ENCODE measurements at places on chromosomes 7 and 10.

DNA sequence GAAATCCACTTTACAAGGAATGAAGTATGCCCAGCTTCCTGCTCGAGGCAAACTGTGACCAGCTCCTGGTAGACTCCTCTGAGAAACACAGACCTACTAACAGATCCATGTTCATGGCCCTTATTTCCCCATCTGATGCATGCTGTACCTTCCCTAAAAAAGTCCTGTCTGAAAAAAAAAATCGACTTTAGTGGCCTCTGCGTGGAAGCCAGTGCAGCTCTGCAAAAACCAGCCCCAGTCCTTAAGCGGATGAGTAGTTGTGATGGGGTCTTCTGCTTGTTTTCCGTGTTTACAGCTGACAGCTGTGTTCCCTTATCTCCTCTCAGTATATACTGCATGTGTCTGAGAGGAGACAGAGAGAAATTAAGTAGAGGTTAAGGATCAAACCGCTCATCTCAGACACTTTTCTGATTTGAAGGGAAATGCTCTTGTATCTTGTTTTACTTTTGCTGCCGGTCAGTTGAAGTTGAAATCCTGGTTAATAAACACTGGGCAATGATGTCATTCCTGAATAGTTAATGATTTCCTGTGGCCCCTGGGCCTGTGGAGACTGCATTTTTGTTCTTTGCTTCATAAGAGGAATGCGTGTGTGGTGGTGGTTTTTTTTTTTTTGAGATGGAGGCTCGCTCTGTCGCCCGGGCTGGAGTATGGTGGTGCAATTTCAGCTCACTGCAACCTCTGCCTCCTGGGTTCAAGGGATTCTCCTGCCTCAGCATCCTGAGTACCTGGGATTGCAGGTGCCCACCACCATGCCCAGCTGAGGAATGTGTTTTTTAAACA is 67.6 kb downstream of the DOCK1 start:
- no peak for DNase-seq

DNA sequence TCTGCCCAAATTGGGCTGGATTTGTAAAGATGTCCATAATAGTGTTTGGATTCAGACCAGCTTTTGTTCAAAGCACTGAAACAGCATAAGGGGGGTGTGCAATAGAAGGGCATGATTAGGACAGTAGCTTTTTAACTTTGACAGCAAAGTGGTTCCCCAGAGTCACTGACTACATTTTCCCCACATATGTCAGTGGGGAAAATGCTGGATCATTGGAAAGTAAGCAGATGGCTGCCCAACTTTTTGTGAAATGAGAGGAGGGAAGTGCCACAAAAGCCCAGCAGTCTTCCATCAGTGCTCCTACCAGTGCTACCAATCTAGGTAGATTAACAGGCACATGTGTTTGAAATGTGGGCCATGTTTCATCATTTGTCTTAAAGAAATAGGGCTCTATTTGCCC is 162.8 kb downstream of the FZD1 start:
- no peak for DNase-seq

DNA sequence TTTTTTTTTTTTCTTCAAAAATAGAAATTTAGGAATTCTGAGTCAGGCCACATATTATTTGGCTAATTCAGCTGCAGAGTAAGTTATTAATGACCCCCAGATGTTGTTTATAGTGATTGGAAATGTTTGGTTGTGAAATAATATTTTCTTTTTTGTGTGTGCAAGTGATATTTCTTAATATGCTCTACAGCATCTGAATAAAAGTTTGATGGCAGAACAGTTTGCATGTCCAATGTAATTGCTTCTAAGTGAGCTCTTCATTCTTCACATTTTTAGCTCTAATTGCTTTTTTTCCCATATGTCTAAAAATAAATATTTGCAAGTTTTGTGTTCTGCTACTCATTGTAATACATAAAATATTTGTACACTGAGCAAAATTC is 116.0 kb downstream of the ARID5B start:
- no peak for DNase-seq

GRCh38 chr10:124590216-124591122 is 128.8 kb downstream of the LHPP start:
- DNase-seq, result no peak

DNA sequence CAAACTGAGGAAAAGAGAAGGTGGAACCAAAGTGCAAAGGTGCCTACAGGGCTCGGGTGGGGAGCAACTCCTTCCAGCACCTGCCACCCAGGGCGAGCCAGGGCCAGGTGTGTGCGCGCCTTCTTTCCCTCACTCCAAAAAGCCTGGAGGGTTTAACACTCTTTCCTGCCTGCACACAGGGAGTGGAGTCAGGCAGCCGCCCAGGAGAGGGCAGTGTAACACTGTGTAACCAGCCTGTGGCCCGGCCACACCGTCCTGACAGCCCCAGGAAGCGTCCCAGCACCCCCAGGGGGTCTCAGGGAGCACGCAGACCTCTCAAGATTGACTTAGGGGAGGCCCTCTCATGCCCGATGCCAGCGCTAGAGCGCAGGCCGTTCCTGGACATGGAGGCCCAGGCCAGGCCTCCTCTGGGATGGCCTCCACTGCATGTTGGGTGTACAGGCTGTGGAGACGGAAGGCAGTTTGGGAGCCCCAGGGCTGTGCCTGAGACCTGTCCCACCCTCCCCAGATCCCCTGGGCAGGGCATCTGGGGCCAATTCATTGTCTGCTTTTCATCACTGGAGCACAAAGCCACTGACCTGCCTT is 13.4 kb downstream of the BRI3 start:
- peak; percentile 53 for DNase-seq

GRCh38 chr7:86929293-86930109 is 130.0 kb downstream of the ELAPOR2 start:
- no peak for DNase-seq

- DNase-seq, result no peak
Observed at GRCh38 chr7:35257251-35258124, 3.6 kb upstream of the TBX20 start.

- no peak for DNase-seq
Observed at GRCh38 chr7:2612445-2613097, 19.2 kb upstream of the TTYH3 start.

GRCh38 chr10:97590082-97590747 is 694 bp downstream of the C10orf62 start:
- no peak for DNase-seq

GRCh38 chr7:5354460-5355232 is 69.0 kb downstream of the TNRC18 start:
- no peak for DNase-seq

GRCh38 chr10:91925022-91925320 is 1.4 kb downstream of the BTAF1 start:
- DNase-seq, result no peak

DNA sequence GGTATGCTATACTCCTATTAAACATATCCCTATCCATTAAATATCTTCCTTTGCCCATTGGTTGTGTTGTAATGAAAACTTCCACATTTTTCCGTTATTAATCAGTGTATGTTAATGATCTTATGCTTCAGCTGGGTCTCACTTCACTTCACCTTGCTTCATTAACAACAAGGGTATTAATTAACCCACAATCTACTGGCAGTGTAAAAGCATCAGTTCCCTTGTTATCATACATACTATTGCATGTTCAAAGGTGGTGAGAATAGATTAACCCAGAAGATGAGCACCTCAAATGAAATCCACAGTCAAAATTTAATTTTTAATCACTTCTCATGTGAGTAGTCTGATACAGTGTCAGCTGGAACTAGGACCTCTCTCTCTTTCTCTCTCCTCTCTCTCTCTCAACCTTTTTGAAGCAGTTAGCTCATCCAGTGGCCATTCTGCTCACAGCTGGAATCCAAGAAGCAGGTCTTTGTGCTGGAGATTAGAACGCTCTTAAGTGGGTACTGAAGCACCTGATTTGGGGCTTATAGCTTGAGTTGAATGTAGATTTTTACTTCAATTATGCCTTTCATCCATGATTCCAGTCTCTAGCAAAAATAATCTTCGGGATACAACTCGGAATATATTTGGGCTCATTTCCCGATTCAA is 172.3 kb downstream of the RAPGEF5 start:
- DNase-seq, result no peak

GRCh38 chr10:114714281-114714741 is 56.2 kb upstream of the ABLIM1 start:
- DNase-seq, result no peak

GRCh38 chr10:52348037-52348564 is 34.0 kb downstream of the DKK1 start:
- no peak for DNase-seq

GRCh38 chr7:83806538-83806937 is 157.6 kb upstream of the SEMA3E start:
- DNase-seq, result no peak

DNA sequence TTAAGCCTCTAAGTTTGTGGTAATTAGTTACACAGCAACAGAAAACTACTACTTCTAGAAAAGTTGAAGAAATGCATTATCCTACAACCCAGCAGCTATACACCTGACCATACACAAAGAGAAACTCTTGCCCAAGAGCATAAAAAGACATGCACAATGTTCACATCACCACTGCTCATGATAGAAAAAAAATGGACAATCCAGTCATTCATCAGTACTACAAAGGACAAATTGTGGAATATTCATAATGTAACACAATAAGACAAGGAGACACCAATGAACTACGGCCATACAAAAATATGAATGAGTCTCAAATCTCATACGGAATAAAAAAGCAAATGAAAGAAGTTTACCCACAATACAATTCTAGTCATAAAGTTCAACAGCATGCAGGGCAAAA is 87.4 kb downstream of the ZFAND4 start:
- DNase-seq, result no peak

GRCh38 chr7:51817694-51818225 is 501.2 kb upstream of the COBL start:
- DNase-seq, result no peak

DNA sequence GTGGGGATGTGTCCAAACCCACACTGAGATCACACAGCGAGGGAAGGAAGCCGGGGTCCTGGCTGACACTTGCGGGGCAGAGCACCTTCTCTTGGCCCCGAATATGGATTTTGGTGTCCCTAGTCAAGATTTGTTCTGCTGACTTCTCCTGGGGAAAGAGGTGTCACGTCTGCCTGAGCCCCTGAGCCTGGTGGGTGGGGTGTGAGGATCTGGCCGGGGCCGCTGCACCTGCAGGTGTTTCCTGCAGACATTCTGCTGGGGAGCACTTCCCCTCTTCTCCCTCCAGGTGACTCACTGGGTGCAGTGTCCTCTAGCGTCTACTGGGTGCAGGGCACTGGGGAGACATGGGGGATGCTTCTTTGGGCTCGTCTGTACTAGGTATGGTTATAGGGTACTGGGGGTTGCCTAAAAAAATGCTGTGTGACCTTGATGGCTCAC is 99.2 kb downstream of the GRK5 start:
- DNase-seq, result no peak

DNA sequence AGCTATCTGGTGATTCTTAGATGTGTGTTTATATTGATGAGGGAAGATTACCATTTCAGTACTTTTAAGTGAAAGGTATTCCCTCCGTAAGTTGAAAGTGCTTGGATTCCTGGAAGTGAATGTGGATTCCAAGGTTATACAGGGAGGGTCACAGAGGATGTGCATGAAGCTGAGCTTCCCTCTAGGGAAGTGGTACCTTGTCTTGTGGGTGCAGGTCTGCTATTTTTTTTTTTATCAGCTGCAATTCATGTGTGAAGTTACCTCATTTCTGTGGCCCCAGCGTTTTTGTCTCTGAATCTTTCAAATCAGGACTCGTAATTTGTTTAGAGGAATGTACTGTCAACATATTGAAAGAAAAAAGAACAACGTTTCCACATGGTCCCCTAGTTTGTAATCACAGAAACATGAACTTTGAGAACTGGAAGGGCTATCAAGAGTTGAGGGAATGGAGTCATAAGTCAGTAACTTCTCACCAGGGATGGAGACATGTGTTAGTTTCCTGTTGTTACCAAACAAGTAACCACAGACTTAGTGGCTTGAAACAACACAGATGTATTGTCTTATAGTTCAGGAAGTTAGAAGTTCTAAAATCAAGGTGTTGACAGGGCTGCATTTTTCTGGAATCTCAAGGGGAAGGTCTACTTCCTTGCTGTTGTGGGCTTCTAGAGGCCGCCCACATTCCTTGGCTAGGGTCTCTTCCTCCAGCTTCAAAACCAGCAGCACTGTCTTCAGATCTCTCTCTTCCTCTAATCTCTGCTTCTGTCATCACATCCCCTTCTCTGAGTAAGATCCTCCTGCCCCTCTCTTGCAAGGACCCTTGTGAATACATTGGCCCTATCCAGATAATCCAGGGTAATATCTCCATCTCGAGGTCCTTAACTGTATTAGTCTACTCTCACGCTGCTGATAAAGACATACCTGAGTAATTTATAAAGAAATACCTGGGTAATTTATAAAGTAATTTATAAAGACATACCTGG is 64.4 kb downstream of the RAB18 start:
- no peak for DNase-seq

DNA sequence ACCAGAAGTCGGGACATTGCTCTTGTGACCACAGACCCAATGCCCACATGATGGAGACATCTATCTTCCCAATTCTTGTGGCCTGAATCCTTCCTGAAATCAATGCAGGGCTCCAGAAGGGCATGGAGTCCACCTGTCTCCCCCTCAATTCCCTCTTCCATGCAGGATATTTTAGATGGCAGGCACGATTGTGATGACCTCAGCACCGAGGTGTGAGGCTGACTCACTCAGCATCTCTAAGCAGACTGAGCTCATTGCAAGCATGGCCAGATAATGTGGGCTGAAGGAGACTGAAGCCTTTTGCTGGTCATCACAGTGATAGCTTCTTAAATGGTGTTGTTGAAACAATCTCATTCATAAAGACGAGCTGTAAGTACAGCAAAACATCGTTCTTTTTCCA is 374.9 kb upstream of the PODXL start:
- no peak for DNase-seq

GRCh38 chr10:31657434-31657872 is 271.2 kb downstream of the ARHGAP12 start:
- DNase-seq, result no peak

- no peak for DNase-seq
Observed at GRCh38 chr7:91824201-91824600, 56.3 kb downstream of the MTERF1 start.

- no peak for DNase-seq
Observed at GRCh38 chr10:131094527-131095312, 216.8 kb downstream of the TCERG1L start.

DNA sequence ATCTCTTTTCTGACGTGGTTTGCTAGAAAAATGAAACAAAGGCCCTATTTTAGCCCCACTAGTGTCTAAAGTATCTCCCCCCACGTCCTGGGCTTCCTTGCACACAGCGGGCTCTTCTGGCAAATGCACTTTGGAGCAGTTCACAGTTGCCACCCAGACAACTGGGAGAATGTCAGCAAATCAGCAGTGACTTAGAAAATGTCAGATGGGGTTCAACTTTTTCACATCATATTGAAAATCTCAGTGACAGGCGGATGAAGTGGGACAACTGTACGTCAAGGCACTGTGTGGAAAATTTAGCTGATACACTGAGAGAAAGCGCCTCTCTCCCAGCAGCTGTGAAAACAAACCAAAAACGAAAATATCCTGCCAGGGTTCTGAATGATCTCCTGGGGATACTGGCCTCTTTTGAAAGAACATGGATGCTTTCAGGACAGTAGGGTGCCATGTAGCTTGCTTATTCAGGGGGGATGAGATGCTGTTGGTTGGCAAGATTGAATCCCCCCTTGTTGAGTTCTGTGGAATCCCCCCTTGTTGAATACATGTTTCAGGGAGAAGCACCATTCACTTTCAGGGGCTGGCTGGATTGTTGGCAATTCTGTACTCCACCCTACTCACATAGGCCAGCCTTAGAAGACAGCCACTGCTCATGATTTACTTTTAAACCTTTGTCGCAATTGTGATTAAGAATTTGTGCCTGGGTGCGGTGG is 372.8 kb upstream of the CELF2 start:
- DNase-seq, result no peak

Measured in NCI-H187 (cell line).